ENCODE measurements at places on chromosomes 5 and 9.

DNA sequence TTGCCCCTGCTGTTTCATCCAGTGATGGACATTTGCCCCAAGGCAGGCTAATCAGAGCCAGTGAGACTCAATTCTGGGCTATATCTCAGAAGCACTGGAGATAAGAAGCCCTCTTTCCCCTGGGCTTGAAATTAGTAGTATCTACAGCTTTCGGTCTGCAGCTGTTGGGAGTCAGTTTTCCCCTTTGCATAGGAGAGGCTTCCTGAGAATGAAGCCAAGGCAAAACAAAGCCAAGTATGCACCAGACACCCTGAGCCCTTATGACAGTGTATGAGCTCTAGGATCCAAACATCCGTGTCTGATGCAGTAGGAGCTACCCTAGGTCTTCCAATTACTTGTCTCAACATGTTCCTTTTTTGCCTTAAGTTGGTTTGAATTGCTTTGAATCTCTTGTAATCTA is 79.2 kb upstream of the PANK3 start:
- DNase-seq = no peak

GRCh38 chr5:178394074-178394473 is 161.5 kb upstream of the PHYKPL start:
- no peak for DNase-seq

DNA sequence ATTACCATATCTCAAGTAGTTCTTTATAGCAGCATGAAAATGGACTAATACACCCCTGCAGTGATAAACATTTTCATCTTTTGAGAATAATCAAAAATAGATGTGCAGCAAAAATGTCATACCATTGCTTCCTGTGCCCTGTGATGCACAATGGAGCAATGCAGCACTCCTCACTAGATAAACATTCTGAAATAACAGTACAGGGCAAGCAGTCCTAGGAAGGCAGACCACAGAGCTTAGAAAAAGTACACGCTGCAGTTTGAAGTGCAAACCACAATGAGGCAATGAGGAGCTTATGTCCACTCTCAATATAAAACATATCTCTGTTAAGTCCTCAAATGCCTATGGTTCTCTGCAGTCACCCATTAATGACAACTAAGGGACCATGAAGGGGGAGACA is 367.6 kb downstream of the PDE4D start:
- no peak for DNase-seq

- no peak for DNase-seq
These were observed 67.3 kb upstream of the ADRB2 start for GRCh38 chr5:148759101-148759500.

GRCh38 chr5:111746791-111747190 is 10.2 kb downstream of the NREP start:
- no peak for DNase-seq

- DNase-seq = no peak
These were observed 700.2 kb downstream of the IRX1 start for GRCh38 chr5:4295663-4296339.
